NCI-H1930 (cell line): ENCODE measurements at places on chromosomes 7 and 10.

DNA sequence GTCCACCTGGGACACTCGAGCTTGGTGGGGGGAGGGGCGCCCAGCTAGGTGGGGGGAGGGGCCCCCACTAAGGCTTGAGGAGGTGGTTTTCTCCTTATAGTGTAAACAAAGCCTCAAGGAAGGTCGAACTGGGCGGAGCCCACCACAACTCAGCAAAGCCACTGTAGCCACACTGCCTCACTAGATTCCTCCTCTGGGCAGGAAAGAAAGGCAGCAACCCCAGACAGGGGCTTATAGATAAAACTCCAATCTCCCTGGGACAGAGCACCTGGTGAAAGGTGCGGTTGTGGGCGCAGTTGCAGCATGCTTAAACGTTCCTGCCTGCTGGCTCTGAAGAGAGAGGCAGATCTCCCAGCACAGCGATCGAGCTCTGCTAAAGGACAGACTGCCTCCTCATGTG lies 133.1 kb downstream of the SNX13 start:
- DNase-seq, result no peak

- no peak for DNase-seq
These were observed 55.2 kb downstream of the NRP1 start for GRCh38 chr10:33279276-33279675.

- DNase-seq, result no peak
These were observed 5.7 kb downstream of the ZNF92 start for GRCh38 chr7:65379318-65379717.

- DNase-seq, result no peak
These were observed 226.4 kb downstream of the AGMO start for GRCh38 chr7:15335390-15335789.

- DNase-seq, result no peak
These were observed 4.0 kb downstream of the NUDT5 start for GRCh38 chr10:12191715-12192114.

DNA sequence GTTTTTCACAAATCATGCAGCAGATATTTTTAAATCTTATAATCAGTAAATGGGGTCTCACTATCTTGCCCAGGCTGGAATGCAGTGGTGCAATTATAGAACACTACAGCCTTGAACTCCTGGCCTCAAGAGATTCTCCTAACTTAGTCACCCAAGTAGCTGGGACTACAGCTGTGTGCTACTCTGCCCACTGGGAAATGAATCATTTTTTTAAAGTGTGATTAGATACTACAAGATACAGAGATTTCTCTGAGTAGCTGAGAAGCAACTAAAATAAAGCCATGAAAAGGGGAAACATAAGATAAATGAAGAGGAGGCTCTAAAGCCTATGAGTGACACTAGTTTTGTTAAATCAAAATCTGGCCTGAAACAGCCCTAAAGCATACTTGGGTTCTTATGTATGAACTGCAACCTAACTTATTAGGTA lies 119.7 kb downstream of the JMJD1C start:
- no peak for DNase-seq

DNA sequence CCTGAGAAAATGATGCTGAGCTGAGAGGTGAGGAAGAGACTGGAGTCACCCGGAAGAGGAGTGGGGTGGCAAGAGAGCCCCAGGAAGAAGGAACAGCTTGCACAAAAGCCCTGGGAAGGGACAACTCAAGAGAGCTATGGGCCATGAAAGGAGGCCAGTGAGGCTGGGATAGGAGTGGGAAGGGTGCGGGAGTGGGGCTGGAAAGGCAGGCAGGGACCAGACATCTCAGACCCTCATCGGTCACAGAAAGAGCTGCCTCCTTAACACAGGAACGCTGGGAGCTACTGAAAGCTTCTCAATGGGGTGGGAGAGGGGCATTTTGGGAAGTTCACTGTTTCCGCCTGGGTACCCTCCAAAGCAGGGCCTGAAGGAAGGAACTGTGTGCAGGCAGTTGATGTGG lies 122.0 kb upstream of the UNC5B start:
- no peak for DNase-seq

DNA sequence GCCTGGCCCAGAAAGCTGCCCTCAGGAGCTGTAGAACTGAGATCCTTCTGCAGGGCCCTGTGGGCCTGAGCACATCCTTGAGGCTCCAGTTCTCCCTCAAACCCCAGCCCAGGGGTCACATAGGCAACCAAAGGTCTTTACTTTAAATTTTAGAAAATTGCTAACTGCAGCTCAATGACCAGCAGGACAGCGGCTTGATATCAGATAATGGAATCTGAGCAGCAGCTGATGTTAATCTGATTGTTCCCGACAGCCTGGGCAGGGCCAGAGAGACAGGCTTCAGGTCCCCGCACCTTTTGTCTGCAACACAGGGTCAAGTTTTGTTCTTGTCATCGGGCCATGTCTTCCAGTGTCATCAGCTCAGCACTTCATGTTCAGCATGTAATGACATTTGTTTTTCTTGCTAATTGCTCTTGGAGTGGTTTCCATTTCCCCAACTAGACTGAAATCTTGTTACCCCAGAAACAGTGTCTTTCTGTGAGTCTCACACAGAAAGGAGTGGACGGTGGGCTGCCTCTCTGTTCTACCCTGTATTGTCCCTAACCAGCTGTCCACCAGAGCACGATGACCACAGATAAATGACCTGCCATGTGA lies 91.0 kb downstream of the PAXIP1 start:
- no peak for DNase-seq

DNA sequence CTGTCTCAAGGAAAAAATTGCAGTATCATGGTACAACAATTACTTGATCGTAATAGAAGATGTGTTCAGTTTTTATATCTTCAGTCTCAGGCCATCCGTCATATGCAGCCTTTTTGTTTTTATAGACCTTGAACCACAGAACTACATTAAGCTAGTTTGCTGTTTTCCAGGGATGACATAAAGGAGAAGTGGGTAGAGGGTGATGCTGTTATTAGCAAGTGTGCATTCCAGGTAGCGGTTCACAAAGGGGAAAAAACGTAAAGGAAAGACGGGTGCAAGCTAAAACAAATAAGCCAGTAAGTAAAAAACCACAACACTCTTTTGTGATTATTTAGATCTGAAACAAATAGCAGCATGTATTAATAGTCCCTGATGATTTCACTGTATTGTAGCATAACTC lies 71.7 kb downstream of the BMPR1A start:
- no peak for DNase-seq

DNA sequence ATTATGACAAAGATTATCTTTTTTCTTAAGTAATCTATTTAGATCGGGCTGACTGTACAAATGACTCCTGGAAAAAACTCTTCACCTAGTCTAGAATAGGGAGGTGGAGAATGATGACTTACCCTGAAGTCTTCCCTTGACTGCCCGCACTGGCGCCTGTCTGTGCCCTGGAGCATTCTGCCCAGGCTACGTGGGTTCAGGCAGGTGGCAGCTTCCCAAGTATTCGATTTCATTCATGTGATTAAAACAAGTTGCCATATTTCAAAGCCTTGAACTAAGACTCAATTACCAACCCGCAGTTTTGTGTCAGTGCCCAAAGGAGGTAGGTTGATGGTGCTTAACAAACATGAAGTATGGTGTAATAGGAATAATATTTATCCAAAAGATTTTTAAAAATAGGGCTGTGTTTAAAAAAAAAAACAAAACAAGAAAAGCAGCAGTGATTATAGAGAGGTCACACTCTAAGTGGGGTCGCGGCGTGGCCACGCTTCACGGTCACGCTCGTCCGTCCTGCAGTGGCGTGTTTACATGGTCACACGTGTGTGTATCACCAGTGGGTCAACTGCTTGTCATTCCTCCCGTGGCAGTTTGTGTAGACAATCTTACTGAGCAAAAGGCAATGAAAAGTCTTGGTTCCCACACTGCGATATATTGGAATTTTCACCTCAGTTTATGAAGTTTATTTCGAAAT lies 10.8 kb downstream of the INSIG1 start:
- DNase-seq, result no peak

DNA sequence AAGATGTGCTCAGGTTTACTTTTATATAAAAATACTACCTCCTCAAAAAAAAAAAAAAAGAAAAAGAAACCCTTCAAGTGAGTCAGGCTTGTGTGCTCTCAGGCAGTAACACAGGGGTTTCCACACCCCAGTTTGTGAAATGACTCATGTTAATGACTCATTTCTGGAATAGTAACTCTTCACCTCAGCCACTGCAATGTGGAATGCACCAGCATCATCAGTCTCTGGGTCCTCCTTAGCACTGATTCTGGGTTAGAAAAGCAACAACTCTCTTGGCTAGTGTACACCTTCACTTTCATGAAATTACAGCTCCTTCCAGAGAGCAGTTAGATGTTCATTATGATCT lies 110.6 kb downstream of the EMX2 start:
- DNase-seq, result no peak

GRCh38 chr10:71486484-71487114 lies 89.9 kb downstream of the CDH23 start:
- no peak for DNase-seq

DNA sequence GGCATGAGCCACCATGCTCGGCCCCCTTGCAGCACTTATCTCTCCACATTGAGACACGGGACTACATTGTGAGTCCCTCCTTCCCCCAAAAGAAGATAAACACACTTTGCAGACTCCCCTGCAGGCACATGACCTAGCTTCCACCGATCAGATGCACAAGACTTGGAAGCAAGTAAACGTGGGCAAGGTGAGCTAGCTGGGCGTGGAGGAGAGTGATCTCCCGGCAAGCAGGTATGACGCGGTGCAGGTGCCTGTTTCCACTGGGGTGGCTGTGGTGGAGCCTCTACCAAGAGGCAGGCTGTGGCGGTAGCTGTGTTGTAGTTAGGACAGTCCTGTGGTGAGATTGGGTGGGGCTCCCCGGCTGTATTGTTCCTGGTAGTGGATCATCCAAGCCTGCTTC lies 7.7 kb upstream of the COMTD1 start:
- no peak for DNase-seq

- no peak for DNase-seq
These were observed 69.6 kb upstream of the MDFIC start for GRCh38 chr7:114852293-114852692.

DNA sequence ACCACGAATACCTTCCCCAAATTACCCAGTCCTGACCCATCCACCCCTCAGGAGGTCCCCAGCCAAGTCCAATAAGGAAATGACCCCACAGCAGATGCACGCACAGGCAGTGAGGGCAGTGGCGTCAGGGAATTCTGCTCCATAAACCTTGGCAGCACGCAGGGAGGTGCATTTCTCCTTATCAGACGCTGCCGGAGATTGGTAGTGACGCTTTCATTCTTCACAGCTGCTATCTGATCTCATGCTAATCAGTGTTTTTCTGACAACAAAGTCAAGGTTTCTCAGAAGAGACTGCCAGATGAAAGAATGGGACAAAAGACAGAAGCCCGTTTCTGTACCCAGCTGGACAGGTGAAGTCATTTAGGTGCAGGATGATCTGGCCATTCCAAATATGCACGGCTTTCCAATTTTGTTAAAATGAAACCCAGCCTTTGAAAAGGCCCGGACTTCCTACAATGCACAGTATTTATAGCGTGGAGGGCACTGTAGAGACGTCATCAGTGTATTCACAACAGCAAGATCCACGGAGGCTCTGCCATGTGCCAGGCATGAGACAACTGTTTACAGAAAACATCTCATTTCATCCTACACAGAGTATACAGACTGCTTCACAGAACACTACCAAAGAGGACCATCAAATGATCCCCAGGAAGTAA lies 35.3 kb downstream of the DIP2C start:
- no peak for DNase-seq

DNA sequence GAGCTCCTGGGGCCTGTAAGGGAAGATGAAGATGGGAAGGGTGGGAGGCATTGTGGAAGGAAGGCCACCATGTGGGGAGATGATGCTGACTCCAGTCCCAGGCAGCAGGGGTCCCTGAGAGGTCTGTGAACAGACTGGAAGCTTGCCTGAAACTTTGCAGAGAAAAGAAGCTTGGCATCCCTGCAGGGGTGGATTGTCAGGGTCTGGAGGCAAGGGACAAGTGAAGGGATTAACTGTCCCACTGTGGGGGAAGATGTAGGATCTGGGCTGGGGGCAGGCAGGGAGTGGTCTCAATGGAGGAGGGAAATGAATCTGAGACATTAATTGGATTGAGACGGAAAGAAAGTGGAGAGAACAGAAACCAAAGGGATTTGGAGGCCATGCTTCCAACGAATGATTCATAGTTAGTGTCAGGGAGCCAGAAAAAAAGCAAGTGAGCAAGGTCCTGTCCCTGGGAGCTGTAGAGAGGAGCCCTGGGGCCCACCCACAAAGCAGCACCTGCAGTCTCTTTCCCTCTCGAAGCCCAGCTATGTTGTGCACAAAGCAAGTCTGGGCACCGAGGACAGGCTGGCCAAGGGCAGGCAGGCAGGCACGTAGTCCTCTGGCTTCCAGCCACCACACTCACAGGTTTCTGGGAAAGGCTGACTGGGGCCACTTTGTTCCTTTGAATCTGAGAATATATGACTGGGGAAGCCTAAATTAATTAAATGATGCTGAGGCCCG lies 4.7 kb upstream of the SLC18A3 start:
- no peak for DNase-seq

DNA sequence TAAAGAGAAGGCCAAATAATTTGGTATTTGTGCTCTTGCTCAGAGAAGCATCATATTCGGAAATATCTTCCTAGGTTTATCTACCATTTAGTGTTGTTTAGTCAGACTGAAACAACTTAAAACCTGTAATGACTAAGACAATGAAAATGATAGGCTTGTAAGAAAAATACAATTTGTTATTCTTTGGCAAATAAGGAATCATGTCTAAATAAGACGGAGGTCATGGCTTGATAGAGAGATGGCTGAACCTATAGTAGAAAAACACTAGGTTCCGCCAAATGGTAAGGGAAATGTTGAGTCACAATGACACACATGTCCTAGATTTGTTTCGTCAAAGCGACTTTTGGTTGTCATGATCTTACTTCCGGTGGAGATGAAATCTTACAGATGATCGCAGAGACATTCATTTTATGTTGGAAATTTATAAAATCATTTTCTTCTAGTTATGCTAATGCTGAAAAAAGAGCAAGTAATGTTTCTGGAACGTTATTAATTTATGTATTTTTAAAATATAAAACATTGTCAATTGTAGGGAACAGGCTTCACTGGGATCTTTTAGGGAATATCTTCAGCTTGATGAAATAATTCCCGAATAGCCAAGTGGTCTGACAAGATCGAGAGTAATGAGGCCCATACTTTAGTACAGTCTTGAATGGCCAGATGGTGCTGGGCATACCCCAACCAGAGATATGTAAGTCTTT lies 1.0 kb downstream of the SRGN start:
- DNase-seq, result no peak

DNA sequence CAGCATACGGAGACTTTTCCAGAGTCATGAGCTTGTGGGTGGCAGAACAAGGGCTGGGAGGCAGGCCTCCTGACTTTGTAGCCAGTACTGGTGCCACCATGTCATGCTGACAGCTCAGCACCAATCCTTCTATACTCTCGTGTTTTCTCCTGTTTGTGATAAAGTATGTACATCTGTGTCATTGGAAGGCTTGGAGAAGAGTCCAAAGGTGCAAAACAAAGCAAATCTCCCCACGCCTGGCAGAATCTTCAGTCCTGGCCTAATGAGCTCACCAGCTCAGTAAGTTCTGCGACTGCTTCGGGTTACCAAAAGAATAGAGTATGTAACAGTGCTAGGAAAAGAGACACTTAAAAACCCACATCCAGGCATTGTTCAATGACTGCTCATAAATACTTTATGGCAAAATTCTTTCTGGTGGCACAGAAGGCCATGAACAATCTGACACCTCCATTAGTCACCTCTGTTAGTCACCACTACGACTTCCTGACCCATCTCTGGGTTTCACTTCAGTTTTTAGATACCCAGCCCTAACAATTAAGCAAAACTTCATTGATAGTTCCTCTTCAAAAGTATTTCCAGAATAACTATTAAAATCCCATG lies 24.5 kb downstream of the STEAP1 start:
- DNase-seq, result no peak

- peak; percentile 85 for DNase-seq
These were observed 71.6 kb downstream of the THSD7A start for GRCh38 chr7:11760372-11760771.

GRCh38 chr7:158237672-158238335 lies 349.8 kb downstream of the PTPRN2 start:
- DNase-seq, result no peak
